ENCODE measurements at places on chromosomes 7 and 10. TPM values are rescaled to one million over a fixed set of nuclear protein-coding genes. Genes with fewer than 3 reads are reported as not detected.

The TMEM120A gene
- polyA plus RNA-seq: 53.6 TPM

The HOGA1 gene
- polyA plus RNA-seq: 0.38 TPM

The GRK5 gene
- 95.9 TPM for polyA plus RNA-seq

The GALNT11 gene
- 15.9 TPM for polyA plus RNA-seq

The COL13A1 gene
- polyA plus RNA-seq: 7.2 TPM

The VAX1 gene
- polyA plus RNA-seq: not detected

The ASZ1 gene
- not detected for polyA plus RNA-seq

The PTCD1 gene
- 2.0 TPM for polyA plus RNA-seq

The OR2A1 gene
- polyA plus RNA-seq: not detected

The HABP2 gene
- polyA plus RNA-seq: 9.2 TPM

- H3K27ac ChIP-seq: no peak overlapping the region
- no peaks in the 10 kb centered on the region for H3K27me3 ChIP-seq
- no peaks in the 10 kb centered on the region for H3K4me1 ChIP-seq
- H3K36me3 ChIP-seq: no peaks in the 10 kb centered on the region
- no peak overlapping the region for H3K4me3 ChIP-seq
- no peak for DNase-seq
Observed at GRCh38 chr10:118977022-118977599, 52.4 kb upstream of the NANOS1 start.

- no peak overlapping the region for H3K4me3 ChIP-seq
- no peak for DNase-seq
- no peaks in the 10 kb centered on the region for H3K36me3 ChIP-seq
- H3K4me1 ChIP-seq: no peaks in the 10 kb centered on the region
- no peaks in the 10 kb centered on the region for H3K27me3 ChIP-seq
Observed at GRCh38 chr10:51879238-51879637, 179.8 kb upstream of the CSTF2T start.

DNA sequence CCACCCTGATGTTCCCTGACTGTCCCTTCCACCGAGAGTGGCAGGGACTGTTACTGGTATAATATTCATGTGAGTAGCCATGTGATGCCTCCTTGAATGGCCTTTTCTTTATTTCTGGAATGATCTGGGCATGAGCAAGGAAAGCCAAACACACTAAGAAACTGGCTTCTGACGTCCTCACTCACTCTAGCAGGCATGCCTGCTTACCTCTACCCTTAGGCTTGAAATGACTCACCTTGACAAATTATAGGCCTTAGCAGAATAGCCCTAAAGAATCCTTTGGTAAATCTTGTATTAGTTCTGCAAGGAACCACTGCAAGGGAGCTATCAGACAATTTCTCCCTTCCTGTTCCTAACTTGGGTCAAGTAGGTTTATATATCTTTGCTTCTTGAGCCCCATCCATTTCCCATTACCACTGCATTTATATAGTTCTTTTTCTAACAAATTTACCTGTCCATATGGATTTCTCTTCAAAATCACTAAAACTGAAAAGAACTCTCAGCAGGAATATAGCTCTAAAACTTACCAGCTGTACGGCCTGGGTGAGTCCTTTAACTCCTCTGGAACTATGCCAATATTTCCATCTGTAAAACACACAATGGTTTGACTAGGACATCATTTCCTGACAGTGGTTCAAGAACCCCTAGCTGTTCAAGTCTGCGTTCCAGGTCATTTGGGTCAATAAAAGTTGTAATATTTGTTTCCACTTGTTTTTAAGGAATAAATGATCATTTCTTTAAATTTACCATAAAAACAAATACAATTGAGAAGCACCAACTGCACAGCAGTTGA, 13.0 kb upstream of the NDUFA5 start:
- no peaks in the 10 kb centered on the region for H3K36me3 ChIP-seq
- no peak for DNase-seq
- H3K4me1 ChIP-seq: no peaks in the 10 kb centered on the region
- H3K27me3 ChIP-seq: no peaks in the 10 kb centered on the region

GRCh38 chr10:14609178-14609577, 165.5 kb downstream of the FAM107B start:
- H3K27me3 ChIP-seq: no peaks in the 10 kb centered on the region
- H3K36me3 ChIP-seq: no peaks in the 10 kb centered on the region
- DNase-seq: no peak

- peaks cover 5% of the 10 kb centered on the region for H3K4me1 ChIP-seq
- no peak overlapping the region for H3K27ac ChIP-seq
- H3K4me3 ChIP-seq: no peak overlapping the region
- H3K27me3 ChIP-seq: no peaks in the 10 kb centered on the region
- no peak for DNase-seq
- H3K36me3 ChIP-seq: no peaks in the 10 kb centered on the region
Observed at GRCh38 chr7:66356277-66356721, 151.2 kb downstream of the TPST1 start.

DNA sequence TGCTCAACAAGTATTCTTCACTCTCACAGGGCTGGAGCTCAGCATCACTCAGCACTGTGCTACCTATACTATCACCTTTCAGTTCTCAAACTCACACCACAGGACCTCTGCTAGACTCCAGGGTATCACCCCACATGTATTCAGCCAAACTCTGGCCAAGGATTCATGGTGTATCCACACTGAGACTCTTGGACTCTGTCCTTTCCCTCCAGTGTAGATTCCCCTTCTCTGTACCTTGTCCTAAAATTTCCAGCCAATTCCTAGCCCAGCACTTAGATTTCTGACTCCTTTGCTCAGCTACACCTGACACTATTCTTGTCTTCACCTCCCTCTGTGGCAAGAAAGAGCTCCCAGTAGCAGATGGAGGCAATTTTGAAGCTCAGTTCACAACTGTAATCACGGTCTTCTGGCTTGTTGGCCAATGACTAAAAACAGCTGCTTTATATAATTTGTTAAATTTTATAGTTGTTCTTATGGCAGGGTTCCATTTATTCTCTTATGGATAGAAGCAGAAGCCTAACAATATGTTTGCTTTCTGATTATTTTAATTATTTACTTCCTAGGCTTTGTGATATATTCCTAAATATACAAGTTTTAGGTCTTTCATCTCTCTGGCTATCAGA, 258.8 kb downstream of the THSD7A start:
- H3K27me3 ChIP-seq: no peaks in the 10 kb centered on the region
- DNase-seq: no peak
- H3K4me1 ChIP-seq: no peaks in the 10 kb centered on the region
- H3K4me3 ChIP-seq: no peak overlapping the region

DNA sequence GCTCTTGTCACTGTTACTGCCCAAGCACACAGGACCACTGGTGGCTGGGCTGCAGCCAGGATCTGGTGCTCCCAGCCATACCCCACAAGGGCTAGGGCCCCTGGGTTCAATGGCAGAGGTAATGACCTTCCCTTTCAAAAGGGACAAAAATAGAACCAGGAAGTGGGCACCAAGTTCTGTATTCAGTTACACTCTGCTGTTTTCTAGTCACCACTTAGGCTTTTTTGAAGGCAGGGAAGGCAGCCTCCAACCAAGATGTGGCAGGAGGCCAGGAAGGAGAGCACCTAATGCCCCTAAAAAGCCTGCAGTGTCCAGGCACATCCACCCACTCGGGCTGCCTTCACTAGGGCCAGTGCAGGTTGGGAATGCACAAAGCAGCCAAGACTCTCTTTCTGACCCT, 47.8 kb downstream of the NOD1 start:
- H3K27me3 ChIP-seq: no peaks in the 10 kb centered on the region
- H3K27ac ChIP-seq: peak overlapping the region; percentile 58
- peak; percentile 22 for DNase-seq
- H3K4me1 ChIP-seq: peaks cover 27% of the 10 kb centered on the region
- peaks cover 52% of the 10 kb centered on the region for H3K36me3 ChIP-seq

GRCh38 chr7:7439564-7439963, 96.1 kb downstream of the COL28A1 start:
- no peaks in the 10 kb centered on the region for H3K36me3 ChIP-seq
- no peak overlapping the region for H3K4me3 ChIP-seq
- H3K27ac ChIP-seq: no peak overlapping the region

DNA sequence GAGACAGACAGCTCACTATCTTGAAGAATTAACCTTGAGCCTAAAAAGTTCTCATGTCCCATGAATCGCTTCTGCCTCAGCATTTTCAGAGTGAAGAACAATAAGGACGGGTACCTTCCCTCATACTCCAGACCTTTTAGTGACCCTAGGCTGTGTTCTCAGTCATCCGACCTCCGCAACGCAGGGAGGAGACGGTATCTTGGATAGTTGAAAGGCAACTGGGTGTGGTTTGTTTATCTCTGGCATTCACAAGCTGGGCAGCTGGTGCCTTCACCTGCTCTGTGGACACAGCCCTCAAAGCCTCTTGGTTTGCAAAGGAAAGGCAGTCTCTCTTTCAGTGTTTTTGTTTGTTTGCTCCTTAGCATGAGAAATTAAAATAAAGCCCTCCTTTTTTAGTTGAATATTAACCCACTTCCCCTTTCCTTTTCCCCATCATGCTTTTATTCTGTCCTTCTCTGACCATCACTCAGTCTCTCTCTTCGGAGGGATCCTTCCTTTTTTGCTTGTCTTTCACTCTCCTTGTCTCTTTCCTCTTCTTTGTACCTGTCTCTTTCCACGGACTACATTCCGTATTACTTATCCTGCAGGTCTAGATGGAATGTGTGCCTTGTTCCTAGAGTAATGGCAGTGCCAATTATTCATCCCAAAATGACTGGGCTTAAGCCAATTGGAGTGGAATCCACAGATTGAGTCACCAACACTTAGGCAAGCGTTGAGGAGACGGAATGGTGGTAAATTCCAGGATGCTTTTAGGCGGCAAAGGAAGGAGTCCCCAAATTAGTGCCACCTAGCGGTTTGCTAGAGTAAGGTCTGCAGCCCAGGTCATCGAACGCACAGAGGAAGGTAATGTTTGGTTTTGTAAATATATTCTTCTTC, 45.8 kb downstream of the PRR15 start:
- H3K4me1 ChIP-seq: peaks cover 20% of the 10 kb centered on the region
- no peak overlapping the region for H3K4me3 ChIP-seq
- H3K27me3 ChIP-seq: no peaks in the 10 kb centered on the region
- DNase-seq: peak; percentile 37

GRCh38 chr7:73994023-73994422, 34.0 kb upstream of the ELN start:
- peaks cover 12% of the 10 kb centered on the region for H3K4me1 ChIP-seq
- no peaks in the 10 kb centered on the region for H3K36me3 ChIP-seq
- H3K27me3 ChIP-seq: no peaks in the 10 kb centered on the region

DNA sequence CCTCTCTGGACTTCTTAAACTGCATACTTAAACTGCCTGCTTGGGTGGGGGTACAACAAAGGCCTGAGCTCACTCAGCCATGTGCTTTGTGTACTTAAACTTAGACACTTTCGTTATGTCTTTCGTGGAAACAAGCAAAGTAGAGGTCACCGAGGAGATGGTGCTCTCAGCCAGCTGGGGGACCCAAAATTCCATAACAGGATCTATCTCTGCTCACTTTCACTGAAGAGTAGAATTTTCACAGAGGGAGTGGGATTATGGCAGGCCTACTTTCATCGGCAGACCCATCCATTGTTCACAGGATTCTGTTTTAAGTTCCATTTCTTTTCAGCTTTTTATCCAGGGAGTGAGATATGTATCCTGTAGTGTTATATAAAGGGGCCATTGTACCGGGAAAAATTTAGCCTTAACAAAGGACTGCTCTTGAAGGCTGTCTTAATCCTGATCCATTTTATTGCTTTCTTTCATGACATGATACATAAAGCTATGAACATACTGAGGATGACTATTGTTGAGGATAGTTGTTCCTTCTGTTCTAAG, 370.0 kb upstream of the GHITM start:
- no peaks in the 10 kb centered on the region for H3K27me3 ChIP-seq
- no peak for DNase-seq
- H3K4me3 ChIP-seq: no peak overlapping the region

- no peak for DNase-seq
- no peak overlapping the region for H3K27ac ChIP-seq
- H3K36me3 ChIP-seq: no peaks in the 10 kb centered on the region
- no peak overlapping the region for H3K4me3 ChIP-seq
- H3K27me3 ChIP-seq: no peaks in the 10 kb centered on the region
Observed at GRCh38 chr7:136030867-136031318, 53.7 kb upstream of the MTPN start.

GRCh38 chr10:101710059-101710695, 15.2 kb upstream of the FBXW4 start:
- no peak for DNase-seq
- H3K27ac ChIP-seq: no peak overlapping the region
- peaks cover 6% of the 10 kb centered on the region for H3K4me1 ChIP-seq
- H3K27me3 ChIP-seq: peaks cover 10% of the 10 kb centered on the region

- peaks cover 16% of the 10 kb centered on the region for H3K4me1 ChIP-seq
- DNase-seq: no peak
- H3K4me3 ChIP-seq: no peak overlapping the region
- peaks cover 10% of the 10 kb centered on the region for H3K36me3 ChIP-seq
- H3K27ac ChIP-seq: no peak overlapping the region
- peaks cover 14% of the 10 kb centered on the region for H3K27me3 ChIP-seq
Observed at GRCh38 chr7:128102490-128103291, 71.5 kb upstream of the LRRC4 start.

GRCh38 chr10:77578583-77579227, 58.9 kb downstream of the KCNMA1 start:
- no peak overlapping the region for H3K4me3 ChIP-seq
- H3K27ac ChIP-seq: no peak overlapping the region
- no peak for DNase-seq

DNA sequence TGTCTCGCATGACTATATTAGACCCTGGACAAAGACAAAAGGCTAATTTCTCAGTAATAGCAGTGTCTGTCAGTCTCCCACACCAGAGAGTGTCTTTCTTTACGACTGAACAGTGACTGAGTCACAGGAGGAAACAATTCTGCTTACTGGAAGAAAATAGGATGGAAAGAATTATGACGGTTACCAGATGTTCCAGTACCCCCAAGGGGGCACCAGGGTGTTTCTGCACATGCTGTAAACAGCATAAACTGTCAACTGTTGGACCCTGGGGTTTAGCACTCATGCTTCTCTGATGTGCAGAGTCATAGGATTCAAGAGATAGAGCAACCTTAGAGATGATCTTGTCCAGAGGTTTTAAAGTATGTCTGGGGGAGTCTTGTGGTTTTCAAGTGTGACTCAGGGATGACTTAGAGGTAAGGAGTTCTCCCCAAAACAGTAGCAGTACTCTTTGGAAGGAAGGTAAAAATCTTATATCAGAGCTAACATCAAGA, 291.7 kb downstream of the THSD7A start:
- H3K4me1 ChIP-seq: no peaks in the 10 kb centered on the region
- H3K4me3 ChIP-seq: no peak overlapping the region
- H3K27ac ChIP-seq: no peak overlapping the region

Data from stomach (tissue), 19 donors.